ENCODE measurements at places on chromosomes 6 and 20. TPM values are rescaled to one million over a fixed set of nuclear protein-coding genes. Genes with fewer than 3 reads are reported as not detected.

Gene SMOC2
- total RNA-seq = not detected

Gene TOP1
- total RNA-seq = 81.2 TPM

Gene TCP11
- not detected for total RNA-seq

GRCh38 chr6:35360349-35361138 is 18.2 kb downstream of the PPARD start:
- H3K27ac ChIP-seq = no peak overlapping the region
- DNase-seq = no peak
- H3K27me3 ChIP-seq = no peaks in the 10 kb centered on the region
- H3K4me3 ChIP-seq = no peak overlapping the region

DNA sequence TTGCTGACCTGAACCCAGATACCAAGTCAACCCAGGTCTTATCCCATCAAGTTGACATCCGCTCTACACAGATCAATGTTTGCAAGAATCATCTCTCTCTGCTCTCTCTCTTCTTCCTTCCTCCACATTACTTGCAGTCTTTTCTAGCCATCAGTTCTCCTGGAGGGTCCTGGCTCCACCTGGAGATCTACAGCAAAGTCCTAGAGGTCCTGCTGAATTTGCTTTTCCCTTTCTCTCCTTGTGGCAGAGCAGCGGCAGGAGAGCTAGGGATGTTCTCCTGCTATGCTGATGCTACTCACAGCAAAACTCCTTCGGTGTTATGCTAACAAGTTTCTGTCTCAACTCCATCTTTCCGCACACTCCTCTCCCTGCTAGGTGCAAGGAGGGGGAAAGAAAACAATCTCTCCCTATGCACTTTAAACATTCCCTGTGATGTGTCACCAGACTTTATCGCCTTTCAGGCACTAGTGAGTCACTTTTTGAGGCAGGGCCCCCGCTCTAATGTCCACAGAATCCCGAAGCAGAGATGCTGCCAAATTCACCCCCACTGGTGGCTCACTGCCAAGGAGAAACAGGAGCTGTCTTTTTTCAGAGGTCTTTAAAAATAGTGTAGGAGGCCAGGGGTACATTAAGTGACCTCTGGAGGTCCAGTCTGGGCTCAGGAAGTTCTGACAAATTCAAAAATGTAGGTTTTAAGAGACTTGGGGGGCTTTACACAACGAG is 62.6 kb downstream of the FAM50B start:
- no peak overlapping the region for H3K4me3 ChIP-seq
- no peaks in the 10 kb centered on the region for H3K4me1 ChIP-seq
- no peak overlapping the region for H3K27ac ChIP-seq
- DNase-seq = no peak

- no peak for DNase-seq
- no peak overlapping the region for H3K27ac ChIP-seq
- H3K27me3 ChIP-seq = peaks cover 32% of the 10 kb centered on the region
- no peaks in the 10 kb centered on the region for H3K36me3 ChIP-seq
- H3K4me1 ChIP-seq = no peaks in the 10 kb centered on the region
- no peak overlapping the region for H3K4me3 ChIP-seq
Measured at GRCh38 chr20:708956-709355, 33.4 kb upstream of the SCRT2 start.

Gene PRDM1
- 192 TPM for total RNA-seq

DNA sequence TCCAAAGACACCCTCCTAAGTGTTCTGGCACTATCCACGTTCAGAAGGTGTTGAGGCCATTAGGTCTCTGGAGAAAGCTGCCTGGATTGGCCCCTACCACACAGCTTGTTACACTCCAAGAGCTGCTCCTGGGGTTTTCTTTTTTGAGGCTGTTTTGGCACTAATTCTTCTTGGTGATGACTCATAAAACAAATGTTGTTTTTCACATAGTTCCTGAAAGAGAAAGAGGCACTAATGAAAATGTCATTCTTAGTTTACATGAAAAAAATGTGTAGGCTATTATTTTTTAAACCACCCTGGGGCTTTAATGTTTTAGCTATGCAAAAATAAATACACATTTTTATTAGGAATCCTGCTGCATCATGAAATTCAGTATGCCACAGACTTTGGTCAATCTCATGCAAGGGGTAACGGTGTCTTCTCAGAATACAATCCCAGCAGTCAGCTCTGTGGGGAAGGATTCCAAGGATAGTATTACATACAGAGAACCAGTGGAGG is 38.1 kb downstream of the TBPL1 start:
- H3K4me3 ChIP-seq = no peak overlapping the region
- H3K4me1 ChIP-seq = peaks cover 4% of the 10 kb centered on the region
- peaks cover 5% of the 10 kb centered on the region for H3K36me3 ChIP-seq
- H3K27me3 ChIP-seq = no peaks in the 10 kb centered on the region
- H3K27ac ChIP-seq = no peak overlapping the region
- DNase-seq = no peak

- peaks cover 37% of the 10 kb centered on the region for H3K27me3 ChIP-seq
- H3K36me3 ChIP-seq = no peaks in the 10 kb centered on the region
- DNase-seq = no peak
- peaks cover 6% of the 10 kb centered on the region for H3K4me1 ChIP-seq
- no peak overlapping the region for H3K4me3 ChIP-seq
Measured at GRCh38 chr6:150857062-150857944, 8.2 kb upstream of the MTHFD1L start.

Gene PHACTR1
- 1.6 TPM for total RNA-seq

All from natural killer cell treated with Interleukin-12 subunit alpha and Interleukin-12 subunit beta and Interleukin-15 and Interleukin-18, amount 100 ng/mL, for 72 hours (primary cell).